Activated naive CD4-positive, alpha-beta T cell (primary cell): ENCODE measurements at places on chromosomes 12 and 14.

GRCh38 chr12:25184132-25184531 is 10.8 kb downstream of the DNAI7 start:
- no peak for DNase-seq

GRCh38 chr12:46368684-46369083 is 3.9 kb downstream of the SLC38A2 start:
- DNase-seq = no peak

- DNase-seq = no peak
These were observed 6.1 kb upstream of the SRSF5 start for GRCh38 chr14:69760810-69761209.

GRCh38 chr12:62714774-62715721 is 219.9 kb downstream of the PPM1H start:
- no peak for DNase-seq

GRCh38 chr14:89672636-89673511 is 255.8 kb upstream of the FOXN3 start:
- DNase-seq = no peak

DNA sequence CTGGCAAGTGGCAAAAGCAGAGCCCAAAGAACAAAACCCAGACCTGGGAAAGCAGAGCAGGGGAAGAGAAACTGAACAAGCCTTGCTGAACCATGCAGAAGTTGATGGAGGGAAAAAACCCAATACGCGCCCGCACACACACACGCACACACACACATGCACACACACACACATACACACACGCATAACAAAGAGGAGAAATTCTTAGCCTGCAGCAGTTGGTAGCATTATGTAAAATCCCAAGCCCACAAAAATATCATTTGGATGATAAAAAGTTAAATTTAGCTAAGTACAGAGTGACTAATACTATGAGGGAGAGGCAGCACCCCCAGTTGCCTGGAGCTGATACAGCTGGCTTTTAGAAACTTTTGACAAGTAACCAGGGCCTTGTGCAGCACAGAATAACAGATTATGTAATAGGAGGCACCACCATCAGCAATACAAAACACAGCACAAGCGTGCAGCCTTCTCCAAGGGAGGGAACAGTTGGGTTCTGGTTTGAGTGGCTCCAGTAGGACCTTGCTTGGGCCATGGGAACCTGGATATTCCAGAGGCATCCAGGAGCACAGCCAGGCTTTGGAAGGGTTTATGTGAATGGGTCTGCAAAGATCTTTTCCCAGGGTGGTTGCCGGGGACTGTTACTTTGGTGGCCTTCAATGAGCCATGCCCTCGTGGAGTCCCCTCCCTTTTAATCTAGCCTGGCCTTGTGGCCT is 35.3 kb downstream of the PITPNM2 start:
- DNase-seq = no peak

- no peak for DNase-seq
These were observed 8.4 kb upstream of the TUBA1A start for GRCh38 chr12:49197256-49197655.

DNA sequence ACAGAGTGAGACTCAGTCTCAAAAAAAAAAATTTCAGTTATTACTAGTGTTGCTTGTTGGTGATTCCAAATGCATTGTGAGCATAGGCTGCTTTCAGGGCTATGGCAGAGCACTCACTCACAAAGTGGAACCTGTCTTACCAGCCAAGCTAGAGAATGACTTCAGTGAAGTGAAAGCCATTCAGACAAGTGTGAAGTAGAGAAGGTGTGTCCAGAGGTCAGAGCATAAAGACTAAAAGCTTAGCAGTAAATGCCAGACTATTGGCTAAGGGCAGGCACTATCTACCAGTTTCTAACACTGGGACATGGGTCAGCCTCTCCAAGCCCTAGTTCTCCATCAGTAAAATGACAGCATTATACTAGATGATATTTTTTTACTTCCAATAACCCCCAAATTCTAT is 12.7 kb downstream of the PPP1R36 start:
- no peak for DNase-seq

DNA sequence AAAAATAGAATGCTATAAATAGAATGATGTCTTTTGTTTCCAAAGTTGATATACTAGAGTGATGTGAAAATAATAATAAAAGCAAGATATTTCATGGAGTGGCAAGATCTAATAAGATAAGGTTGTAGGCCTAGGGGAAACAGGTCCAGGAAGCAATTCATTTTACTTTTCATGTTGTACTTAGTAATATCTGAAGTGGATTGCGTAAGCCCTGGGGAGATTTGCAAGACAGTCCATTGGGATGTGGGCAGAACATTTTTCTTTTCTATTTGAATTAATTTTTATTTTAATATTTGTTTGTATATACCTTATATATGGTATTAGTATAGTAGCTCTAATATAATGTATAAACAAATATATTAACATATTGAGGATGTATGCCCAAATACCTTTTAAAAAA is 7.5 kb downstream of the NUBPL start:
- DNase-seq = no peak

- no peak for DNase-seq
These were observed 6.2 kb downstream of the DUSP6 start for GRCh38 chr12:89345830-89346740.

GRCh38 chr14:93271111-93271510 is 61.7 kb downstream of the BTBD7 start:
- no peak for DNase-seq

DNA sequence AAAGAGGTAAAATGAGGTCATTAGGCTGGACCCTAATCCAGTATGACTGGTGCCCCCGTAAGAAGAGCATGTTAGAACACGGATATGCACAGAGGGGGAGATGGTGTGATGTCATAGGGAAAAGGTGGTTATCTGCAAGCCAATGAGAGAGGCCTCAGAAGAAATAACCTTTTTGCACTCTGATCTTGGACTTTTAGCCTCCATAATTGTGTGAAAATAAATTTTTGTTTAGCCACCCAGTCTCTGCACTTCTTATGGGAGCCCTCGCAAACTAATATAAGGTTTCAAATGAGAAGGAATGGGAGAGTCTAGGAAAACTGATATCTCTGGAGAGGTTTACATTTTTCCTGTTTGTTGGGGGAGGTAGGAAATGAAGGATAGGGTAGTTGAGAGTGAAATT is 43.2 kb upstream of the PKP2 start:
- DNase-seq = no peak

DNA sequence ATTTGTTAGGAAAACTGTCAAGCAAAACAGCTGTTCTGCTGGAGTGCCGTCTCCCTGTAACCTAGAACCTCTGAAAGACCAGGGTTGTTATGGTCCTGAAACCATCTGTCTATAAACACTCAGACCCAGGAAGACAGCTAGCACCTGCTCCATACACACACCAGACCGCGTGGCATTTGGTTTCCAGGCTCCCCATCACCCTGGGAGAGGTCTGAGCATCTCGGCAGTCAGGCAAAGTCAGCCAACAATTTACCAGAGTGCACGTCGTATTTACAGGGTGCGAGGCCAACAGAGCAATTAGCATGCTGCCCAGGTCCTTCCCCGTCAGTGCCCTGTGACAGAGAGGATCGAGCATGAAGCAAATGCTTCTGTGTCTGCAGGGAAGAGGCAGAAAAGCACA is 272.5 kb downstream of the SLC15A4 start:
- no peak for DNase-seq

DNA sequence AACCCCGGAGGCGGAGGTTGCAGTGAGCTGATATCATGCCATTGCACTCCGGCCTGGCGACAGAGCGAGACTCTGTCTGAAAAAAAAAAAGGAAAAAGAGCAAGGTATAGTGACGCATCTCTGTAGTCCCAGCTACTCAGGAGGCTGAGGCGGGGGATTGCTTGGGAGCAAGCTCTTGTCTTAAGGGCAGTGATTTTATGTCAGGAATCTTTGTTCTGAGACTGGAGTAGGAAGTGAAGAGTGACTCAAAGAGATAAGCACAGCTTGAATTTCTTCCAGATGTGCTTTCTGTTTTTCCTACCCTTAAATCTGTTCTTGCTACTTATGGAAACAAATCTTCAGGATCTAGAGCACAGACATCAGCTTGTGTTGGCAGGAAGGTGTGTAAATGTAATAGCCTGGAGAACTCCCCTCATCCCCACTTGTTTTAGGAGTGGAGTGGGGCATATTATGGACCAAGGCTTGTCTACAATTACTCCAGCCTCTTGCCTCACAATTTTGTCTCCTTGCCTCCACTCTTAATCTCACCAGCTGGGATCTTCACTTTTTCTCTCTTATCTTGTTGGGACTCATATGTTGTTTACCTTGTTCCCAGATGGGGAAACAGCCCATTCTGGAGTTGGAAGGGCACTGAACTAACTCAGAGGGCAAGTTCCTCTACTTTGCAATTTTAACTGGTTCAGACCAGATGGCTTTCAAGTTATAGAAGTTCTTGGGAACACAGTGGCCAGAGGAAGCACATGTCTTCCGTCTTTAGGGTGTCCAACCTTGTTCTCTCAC is 7.5 kb downstream of the TMED2 start:
- DNase-seq = no peak

GRCh38 chr12:16602412-16602811 is 3.5 kb downstream of the LMO3 start:
- no peak for DNase-seq

- no peak for DNase-seq
These were observed 63.3 kb upstream of the ABCD2 start for GRCh38 chr12:39682689-39683477.

- DNase-seq = peak; percentile 95
These were observed at the start of gene HEBP1 for GRCh38 chr12:12999959-13000615. TSS of gene HEBP1 (minus strand) at chr12:13000265. CDS start at chr12:13000114, 151 bp downstream.

- no peak for DNase-seq
These were observed 18.0 kb downstream of the LRTM2 start for GRCh38 chr12:1838205-1838993.

DNA sequence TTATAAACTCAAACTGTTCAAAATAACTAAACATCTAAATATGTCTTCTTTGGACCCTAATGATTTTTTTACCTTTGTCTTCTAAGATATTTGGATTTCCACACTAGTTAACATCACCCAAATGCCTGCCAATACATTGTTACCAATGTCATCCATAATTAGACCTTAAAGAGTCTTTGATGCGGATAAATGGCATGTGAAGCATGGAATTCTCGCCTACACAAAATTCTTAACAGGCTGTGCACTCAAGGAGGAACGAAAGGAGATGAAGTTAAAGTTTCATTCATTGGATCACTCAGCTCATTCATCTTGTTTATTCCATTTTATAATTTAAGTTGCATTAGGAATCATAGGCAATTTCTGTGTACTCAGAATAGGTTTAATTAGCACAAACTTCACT is 219.7 kb downstream of the ACSS3 start:
- DNase-seq = no peak

DNA sequence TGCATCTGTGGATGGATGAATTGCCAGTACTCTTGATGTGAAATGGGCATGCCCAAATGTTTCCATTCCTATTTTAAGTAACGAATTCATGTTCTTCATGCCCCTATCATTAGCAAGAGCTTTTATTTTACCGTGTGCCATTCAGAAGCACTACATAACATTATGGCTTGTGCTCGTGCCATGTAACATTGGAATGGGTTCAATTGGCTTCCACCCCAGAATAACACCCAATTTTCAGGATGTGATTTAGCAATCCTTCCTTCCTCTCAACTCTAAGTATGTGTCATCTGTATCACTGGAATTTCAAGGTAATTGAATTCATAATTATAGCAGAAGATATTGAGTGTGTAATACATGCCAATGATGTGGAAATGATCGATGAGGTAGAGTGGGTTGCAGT is 145.8 kb upstream of the TMPO start:
- no peak for DNase-seq

DNA sequence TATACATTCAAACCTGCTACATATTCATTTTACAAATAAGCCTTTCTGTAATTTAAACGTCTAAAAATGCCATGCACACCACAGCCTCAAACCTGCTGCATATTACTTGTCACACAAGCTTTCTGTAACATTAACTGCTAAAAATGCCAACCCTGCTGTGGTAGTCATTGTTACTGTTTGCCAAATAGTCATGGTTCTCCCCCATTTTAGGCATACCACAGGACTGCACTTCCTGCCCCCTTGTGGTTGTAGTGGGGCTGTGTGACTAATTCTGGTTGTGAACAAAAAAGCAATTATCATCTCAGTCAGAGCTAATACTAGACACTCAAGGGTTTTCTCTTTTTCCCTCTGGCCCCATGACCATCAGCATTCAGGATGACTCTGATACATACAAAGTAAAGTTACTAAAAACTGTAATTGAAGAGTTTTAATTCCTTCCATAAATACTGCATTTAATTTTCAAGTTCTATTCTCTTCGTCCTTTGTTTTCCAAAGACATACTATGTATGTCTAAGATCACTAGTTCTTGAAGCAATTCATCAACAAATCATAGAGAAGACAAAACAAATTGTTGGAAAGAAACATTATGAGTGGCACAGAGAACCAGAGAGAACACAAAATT is 5.7 kb upstream of the SLC35F4 start:
- no peak for DNase-seq

GRCh38 chr12:26266881-26267280 is 71.5 kb downstream of the SSPN start:
- DNase-seq = no peak

DNA sequence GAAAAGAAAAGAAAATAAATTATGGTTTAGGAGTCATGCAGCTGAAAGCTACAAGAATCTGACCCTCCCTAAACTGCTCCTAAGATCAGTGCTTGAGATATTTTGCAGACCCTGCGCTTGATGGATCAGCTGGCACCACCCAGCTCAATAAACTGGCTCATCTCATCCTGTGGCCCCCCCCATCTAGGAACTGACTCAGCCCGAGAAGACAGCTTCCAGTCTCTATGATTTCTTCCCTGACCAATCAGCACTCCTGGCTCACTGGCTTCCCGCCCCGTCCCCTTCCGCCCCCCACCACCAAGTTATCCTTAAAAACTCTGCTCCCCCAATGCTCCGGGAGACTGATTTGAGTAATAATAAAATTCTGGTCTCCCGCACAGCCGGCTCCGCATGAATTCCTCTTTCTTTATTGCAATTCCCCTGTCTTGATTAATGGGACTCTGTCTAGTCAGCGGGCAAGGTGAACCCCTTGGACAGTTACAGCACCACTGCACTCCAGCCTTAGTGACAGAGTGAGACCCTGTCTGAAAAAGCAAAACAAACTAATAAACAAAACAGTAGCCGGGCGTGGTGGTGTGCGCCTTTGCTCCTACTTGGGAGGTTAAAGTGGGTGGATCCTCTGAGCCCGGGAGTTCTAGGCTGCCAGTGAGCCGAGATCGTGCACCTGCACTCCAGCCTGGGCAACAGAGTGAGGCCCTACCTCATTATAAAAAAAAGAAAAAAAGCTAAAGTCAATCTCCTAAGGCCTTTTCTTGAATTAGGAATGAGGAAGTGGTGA is 24.5 kb upstream of the SPTLC2 start:
- no peak for DNase-seq

GRCh38 chr12:3231399-3231876 is 154.3 kb downstream of the TSPAN9 start:
- DNase-seq = no peak

GRCh38 chr14:78253986-78254385 is 83.8 kb downstream of the NRXN3 start:
- no peak for DNase-seq

DNA sequence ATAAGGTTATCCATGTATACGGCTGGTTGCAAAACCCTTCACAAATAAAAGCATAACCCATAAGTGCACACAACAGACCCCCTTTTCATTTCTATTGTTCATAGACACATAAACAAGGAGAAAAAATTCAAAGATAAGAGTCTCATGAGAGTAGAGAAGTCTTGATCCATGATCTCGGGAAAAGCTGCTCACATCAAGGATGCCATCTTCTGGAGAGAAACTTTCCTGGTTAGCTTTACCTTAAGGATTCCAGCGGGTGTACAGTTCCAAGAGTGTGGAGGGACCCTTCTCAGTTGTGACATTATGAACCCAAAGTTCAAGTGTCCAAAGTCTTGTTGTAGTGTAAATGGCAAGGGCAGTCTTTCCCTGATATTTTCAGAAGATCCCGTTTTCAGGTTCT is 144.5 kb downstream of the LLPH start:
- no peak for DNase-seq

- no peak for DNase-seq
These were observed 930 bp upstream of the MIA2 start for GRCh38 chr14:39232554-39233415.
